ENCODE measurements at places on chromosomes 6 and 20. TPM values are rescaled to one million over a fixed set of nuclear protein-coding genes. Genes with fewer than 3 reads are reported as not detected.

Gene VNN1
- total RNA-seq, result not detected

Gene HDAC2
- total RNA-seq, result 50.4 TPM

Gene APOBEC2
- total RNA-seq, result not detected

Gene LY6G6F
- total RNA-seq, result not detected

Gene RGS17
- total RNA-seq, result 2.8 TPM

Gene CENPW
- total RNA-seq, result 2.4 TPM

Gene MYLK2
- total RNA-seq, result 9.8 TPM

Gene TREML2
- not detected for total RNA-seq

Gene SLC2A4RG
- total RNA-seq, result 6.4 TPM

Gene FAM184A
- total RNA-seq, result 0.22 TPM

Gene HLA-DQB1
- total RNA-seq, result not detected

Gene SLC17A1
- total RNA-seq, result not detected

Gene TNFRSF6B
- total RNA-seq, result 1.8 TPM

Gene CFB
- 0.22 TPM for total RNA-seq

Gene TPD52L1
- total RNA-seq, result 1.9 TPM

Gene WFDC12
- total RNA-seq, result not detected

Gene LRRC73
- 0.11 TPM for total RNA-seq

Gene ERVFRD-1
- total RNA-seq, result not detected

Gene CRISP3
- total RNA-seq, result not detected

Gene GHRH
- not detected for total RNA-seq

Gene TMEM200A
- 0.43 TPM for total RNA-seq

Gene PLCB1
- total RNA-seq, result 20.0 TPM

Gene UQCC2
- total RNA-seq, result 21.0 TPM

Gene PACRG
- 0.09 TPM for total RNA-seq

Gene RBPJL
- total RNA-seq, result not detected

Gene PLCB4
- 4.8 TPM for total RNA-seq

Gene LGSN
- not detected for total RNA-seq

Gene CAGE1
- 0.11 TPM for total RNA-seq

Gene SIGLEC1
- not detected for total RNA-seq

Gene NOTCH4
- total RNA-seq, result 10.6 TPM

Gene OOEP
- total RNA-seq, result 0.22 TPM

Gene DNAAF9
- total RNA-seq, result 13.4 TPM

Gene BPI
- not detected for total RNA-seq

Gene FAM120B
- 13.2 TPM for total RNA-seq

Gene TFAP2D
- total RNA-seq, result not detected

Gene C6orf58
- total RNA-seq, result 0.11 TPM

Gene GNRH2
- 0.09 TPM for total RNA-seq

Gene MOXD1
- total RNA-seq, result 0.22 TPM

Gene VWA7
- 0.09 TPM for total RNA-seq

Gene ATP9A
- 60.3 TPM for total RNA-seq

Gene ATAT1
- total RNA-seq, result 4.6 TPM

Gene WFDC10B
- total RNA-seq, result not detected

Gene DSN1
- 14.6 TPM for total RNA-seq

Gene EYA4
- total RNA-seq, result 0.09 TPM

Gene REM1
- 0.11 TPM for total RNA-seq

Gene SLC13A3
- total RNA-seq, result under 0.01 TPM

Gene PRR18
- total RNA-seq, result not detected

Gene SLPI
- 0.69 TPM for total RNA-seq

Gene EXOC2
- total RNA-seq, result 37.2 TPM

Gene ARMC12
- total RNA-seq, result 0.43 TPM

Gene ZNF165
- total RNA-seq, result 0.26 TPM

Gene OTOR
- total RNA-seq, result not detected

Gene TOX2
- total RNA-seq, result 0.43 TPM

Gene CD93
- total RNA-seq, result 48.4 TPM

Data from dermis lymphatic vessel endothelial cell (primary cell).